Gastroesophageal sphincter (tissue), 4 donors: ENCODE measurements at places on chromosomes 4 and X. TPM values are rescaled to one million over a fixed set of nuclear protein-coding genes. Genes with fewer than 3 reads are reported as not detected.

IRS4 gene
- 0.08 TPM for total RNA-seq

CDS1 gene
- 1.8 TPM for total RNA-seq

SATL1 gene
- total RNA-seq = not detected

TMPRSS11B gene
- not detected for total RNA-seq

CHRNA9 gene
- not detected for total RNA-seq

GRCh38 chr4:52054254-52054653, 3.1 kb downstream of the SPATA18 start:
- H3K4me3 ChIP-seq = no peak overlapping the region
- H3K36me3 ChIP-seq = no peaks in the 10 kb centered on the region
- peaks cover 28% of the 10 kb centered on the region for H3K27me3 ChIP-seq
- H3K27ac ChIP-seq = no peak overlapping the region

SHROOM4 gene
- 15.1 TPM for total RNA-seq

ABLIM2 gene
- 7.9 TPM for total RNA-seq

TSPAN6 gene
- 6.8 TPM for total RNA-seq

STBD1 gene
- 18.1 TPM for total RNA-seq

DNA sequence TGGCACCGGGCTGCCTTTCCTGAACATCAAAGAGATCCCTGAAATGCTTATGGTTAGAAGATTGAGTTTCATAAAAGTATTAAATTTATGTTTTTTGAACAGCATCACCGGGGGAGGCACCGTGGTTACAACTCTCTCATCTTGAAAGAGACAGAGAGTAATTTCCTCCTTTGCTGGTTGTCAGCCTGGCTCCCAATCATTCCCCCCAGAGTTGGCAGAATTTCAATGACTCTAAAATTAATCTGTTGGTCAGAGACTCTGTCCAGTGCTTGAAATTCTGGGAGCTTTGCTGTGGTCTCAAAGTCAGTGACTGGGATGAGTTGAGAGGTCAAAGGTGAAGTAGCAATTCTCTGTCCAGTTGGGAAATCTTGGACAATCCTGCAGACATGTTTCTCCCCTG, 135.9 kb downstream of the RAB28 start:
- H3K4me1 ChIP-seq = no peaks in the 10 kb centered on the region
- H3K36me3 ChIP-seq = no peaks in the 10 kb centered on the region
- H3K27me3 ChIP-seq = no peaks in the 10 kb centered on the region

- no peaks in the 10 kb centered on the region for H3K4me1 ChIP-seq
- H3K27me3 ChIP-seq = no peaks in the 10 kb centered on the region
- no peak for ATAC-seq
- no peak overlapping the region for H3K27ac ChIP-seq
- no peak overlapping the region for H3K4me3 ChIP-seq
- H3K36me3 ChIP-seq = no peaks in the 10 kb centered on the region
Observed at GRCh38 chrX:147626605-147627004, 285.1 kb upstream of the FMR1 start.

GRCh38 chr4:74661427-74662201, 132.7 kb downstream of the BTC start:
- H3K4me3 ChIP-seq = no peak overlapping the region
- no peak overlapping the region for H3K27ac ChIP-seq
- ATAC-seq = no peak

OPRPN gene
- total RNA-seq = not detected

GRCh38 chr4:53905941-53906377, 158.4 kb downstream of the CHIC2 start:
- ATAC-seq = no peak
- peak overlapping the region; percentile 58 for H3K27ac ChIP-seq

- H3K27me3 ChIP-seq = no peaks in the 10 kb centered on the region
- H3K27ac ChIP-seq = no peak overlapping the region
- H3K36me3 ChIP-seq = no peaks in the 10 kb centered on the region
Observed at GRCh38 chrX:128728943-128729342, 676.7 kb upstream of the ACTRT1 start.

WAS gene
- 4.2 TPM for total RNA-seq

- ATAC-seq = no peak
- H3K27me3 ChIP-seq = peaks cover 78% of the 10 kb centered on the region
- no peak overlapping the region for H3K4me3 ChIP-seq
- H3K36me3 ChIP-seq = no peaks in the 10 kb centered on the region
Observed at GRCh38 chr4:8911316-8912088, 39.9 kb upstream of the HMX1 start.

GRCh38 chrX:40043895-40044294, 53.9 kb downstream of the BCOR start:
- no peak overlapping the region for H3K27ac ChIP-seq
- no peak for ATAC-seq
- H3K4me3 ChIP-seq = no peak overlapping the region
- no peaks in the 10 kb centered on the region for H3K4me1 ChIP-seq
- H3K36me3 ChIP-seq = peaks cover 11% of the 10 kb centered on the region
